ENCODE measurements at places on chromosomes 6 and 20.
A peak's percentile ranks its signal among the peaks of the same experiment; 100 is the strongest.

DNA sequence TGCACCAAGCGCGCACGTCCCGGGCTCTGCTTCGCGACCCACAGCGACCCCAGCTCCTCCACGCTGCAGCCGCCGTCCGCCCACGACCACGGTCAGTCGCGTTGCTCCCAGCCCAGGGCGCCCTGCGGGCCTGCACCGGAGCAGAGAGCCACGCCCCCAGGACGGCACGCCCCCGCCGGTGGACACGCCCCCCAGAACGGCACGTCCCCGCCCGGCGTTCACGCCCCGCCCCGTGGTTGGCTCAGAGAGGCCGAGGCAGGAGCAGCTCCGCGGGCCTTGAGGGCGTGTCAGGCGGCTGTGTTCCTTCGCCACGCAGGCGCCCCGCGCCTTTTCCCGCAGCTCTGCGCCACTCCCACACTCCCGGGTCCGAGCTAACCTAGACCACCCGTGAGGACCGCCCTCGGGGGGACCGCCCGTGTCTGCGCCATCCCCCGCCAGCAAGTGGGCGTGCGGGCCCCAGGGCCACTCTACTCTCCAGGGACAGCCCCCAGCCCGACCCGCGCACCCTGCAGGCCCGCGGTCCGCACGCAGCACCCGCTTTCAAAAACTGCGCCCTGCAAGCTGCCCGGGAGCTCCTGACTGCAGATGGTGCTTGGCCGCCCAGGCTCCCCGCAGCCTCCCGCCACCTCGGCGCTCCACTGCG lies at the start of gene RNASET2:
Gene RNASET2, minus strand, starts transcription at position 107 of the 643 bp plus-strand sequence. CDS start 368 bp downstream, outside the sequence.
- peak; percentile 13 for DNase-seq

DNA sequence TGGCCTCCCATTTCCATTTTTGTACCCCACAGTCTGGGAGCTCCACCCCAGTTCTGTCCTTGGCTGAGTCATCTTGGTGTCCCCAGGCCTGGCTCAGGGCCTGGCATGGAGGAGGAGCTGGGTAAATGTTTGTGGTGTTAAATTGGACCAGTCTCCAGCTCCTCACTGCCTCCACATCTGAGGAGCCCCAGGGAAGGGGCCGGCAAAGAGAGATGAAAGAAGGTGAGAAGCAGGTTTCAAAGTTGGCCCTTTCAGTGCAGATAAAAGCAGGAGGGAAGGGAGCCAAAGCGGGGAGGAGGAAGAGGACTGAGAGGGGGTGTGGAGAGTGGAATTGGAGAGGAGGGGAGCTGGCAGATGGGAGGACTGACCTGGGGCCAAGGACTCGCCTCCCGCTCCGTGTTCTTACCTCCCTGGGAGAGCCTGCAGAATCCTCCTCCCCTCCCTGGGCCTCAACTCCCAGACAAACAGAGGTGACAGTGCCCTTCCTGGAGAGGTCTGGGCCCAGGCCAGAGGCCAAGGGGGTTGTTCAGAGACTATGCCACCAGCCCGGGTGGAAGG lies 89.0 kb downstream of the CD40 start:
- no peak for DNase-seq

GRCh38 chr20:46089167-46089416 lies 670 bp downstream of the NCOA5 start:
- DNase-seq = no peak

GRCh38 chr6:50831186-50831585 lies 12.5 kb downstream of the TFAP2B start:
- no peak for DNase-seq

DNA sequence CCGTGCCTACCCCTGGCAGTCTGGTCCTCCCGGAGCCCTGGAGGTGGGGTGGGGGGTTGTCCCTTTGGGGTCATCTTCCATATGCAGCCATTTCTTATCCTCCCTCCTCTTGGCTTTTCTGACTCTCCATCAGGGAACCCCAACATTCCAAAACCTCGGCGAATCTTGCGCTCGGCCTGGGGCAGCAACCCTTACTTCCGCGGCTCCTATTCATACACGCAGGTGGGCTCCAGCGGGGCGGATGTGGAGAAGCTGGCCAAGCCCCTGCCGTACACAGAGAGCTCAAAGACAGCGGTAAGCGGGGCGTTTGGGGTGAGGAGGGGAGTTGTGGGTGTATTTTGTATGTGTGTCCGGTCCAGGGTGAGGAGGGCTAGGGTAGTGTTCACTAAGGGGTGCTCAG lies 168.0 kb upstream of the RNF24 start:
- no peak for DNase-seq

DNA sequence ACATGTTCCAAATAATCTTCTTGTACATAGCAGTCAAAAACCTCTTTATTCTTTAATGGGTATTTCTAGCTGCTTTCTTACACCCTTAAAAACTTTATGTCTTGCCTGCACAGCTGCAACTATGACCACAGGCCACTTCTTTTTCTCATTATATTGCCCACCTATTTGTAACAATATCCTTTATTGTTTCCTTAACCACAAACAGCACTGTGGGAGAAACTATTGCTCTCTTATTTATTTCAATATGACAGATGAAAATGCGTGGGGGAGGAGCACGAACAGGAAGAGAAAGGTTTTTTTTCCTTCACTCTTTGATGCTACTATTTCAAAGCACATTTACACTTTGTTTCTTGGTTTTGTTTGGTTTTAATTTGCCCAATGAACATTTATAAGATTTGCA lies 253.5 kb downstream of the GJA1 start:
- no peak for DNase-seq

DNA sequence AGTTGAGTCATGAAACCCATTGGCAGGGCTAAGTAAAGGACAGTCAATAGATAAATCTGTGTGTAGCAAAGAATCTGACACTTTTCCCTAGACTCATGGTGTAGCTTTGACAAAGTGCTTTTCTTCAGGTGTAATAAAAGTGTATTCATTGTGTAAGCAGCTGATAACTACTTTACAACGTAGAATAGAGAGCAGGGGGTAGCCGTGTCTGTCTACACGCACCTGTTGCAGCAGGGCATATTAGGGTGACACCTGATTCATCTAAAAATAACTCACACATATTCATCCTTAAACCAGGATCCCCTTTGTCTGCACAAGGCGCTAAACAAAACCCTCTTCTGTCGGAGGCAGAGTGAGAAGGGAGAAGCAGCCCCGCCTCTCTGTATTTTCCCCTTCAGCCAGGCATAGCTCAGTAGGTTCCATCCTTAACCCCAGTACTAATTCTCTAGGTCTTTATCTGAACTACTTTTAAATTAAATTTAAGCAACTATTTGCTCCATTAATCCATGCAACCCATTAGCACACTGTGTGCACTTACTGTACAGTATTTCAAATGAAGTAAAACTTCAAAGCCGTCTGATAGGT lies 306.7 kb upstream of the SASH1 start:
- no peak for DNase-seq

DNA sequence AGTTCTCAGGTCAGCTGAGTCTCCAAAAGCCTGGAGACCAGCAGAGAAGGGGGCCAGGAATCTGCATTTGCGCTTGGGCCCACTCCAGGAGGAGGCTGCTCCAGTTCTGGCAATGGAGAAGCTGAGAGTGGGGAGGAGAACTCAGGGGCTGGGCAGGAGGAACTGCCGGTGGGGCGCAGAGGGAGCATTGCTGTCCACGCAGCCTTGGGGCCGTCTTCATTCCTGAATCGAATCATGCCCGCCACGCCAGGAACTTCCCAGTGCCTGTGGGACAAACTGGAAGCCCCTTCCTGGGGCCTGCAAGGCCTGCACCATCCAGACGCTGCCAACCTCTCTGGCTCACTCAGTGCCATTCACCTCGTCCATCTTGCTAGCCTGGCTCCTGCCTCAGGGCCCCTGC lies 16.9 kb downstream of the RAB44 start:
- DNase-seq = no peak

DNA sequence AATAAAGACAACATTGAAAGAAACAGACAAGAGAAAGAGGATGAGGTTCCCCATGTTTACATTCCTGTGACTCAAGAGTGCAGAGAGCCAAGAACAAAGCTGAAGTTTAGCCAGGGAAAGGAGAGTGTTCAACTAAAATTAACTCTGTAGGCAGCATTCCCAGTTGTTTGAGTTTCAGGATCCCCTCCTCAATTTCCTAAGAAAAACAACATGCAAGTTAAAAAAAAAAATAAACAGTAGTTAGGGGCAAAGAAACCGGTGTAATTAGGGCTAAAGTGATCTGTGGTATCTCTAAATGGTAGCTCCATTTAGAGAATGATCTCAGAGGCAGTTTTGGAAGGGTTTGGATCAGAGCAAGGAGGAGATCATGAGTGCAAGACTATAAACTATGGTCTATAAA lies 30.9 kb upstream of the RAB23 start:
- no peak for DNase-seq

- DNase-seq = no peak
Observed at GRCh38 chr6:35317483-35318195, 20.0 kb downstream of the DEF6 start.

- DNase-seq = peak; percentile 67
Observed at GRCh38 chr6:29589423-29590048, 4.6 kb downstream of the OR2H2 start.
